Coronary artery (tissue), 2 donors: ENCODE measurements at places on chromosomes 3 and 15.

DNA sequence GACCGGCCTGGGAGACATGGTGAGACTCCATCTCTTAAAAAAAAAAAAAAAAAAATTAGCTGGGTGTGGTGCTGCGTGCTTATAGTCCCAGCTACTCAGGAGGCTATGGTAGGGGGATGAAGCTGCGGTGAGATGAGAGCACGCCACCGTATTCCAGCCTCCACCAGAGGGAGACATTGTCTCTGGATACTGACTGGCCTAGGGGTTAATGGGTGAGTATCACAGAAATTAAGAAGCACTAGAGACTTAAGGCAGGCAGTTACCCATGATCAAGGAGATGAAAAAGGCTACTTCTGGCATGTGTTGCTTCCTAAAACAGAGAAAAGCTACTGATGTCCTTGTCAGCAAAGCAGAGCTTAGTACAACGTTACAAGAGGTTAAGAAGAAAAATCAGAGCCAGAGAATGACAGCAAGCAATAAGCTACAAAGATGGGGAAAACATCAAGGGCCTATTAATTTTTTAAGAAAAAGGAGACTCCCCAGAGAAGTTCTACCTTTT is 8.6 kb downstream of the TFRC start:
- DNase-seq, result no peak

DNA sequence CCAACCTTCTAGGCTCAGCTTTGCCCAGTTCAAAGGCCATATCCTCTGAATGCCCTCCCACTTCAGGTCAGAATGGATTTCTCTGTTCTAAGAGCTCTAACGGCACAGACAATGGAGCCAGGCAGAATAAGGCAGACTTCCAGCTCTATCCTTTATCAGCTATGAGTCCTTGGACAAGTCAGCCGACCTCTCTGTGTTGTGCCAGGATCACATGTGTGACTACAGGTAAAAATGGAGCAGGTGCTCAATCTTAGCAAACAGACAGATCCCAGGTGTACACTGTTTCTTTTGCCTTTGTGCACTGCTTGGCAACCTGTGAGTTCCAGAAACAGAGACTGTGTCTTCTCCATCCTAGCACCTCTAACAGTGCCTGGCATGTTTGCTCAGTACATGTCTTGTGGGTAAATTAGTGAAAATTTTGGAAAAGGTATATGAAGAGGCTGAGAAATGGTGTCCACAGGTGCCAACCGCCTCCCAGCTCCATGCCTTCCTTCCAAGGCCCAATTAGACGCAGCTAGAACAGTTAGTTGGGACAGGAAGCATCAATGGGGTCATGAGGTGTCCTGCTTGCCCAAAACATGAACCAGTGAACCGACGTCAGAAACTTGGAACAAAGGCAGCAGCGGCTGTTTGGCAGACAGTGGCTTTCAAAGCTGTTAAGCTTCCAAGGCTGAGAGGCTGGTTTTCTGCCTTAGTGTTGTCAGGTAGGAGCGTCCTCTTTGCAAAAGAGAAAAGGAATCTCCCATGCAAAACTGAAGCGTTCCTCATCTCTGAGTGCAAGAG is 28.7 kb downstream of the TLE3 start:
- no peak for DNase-seq

DNA sequence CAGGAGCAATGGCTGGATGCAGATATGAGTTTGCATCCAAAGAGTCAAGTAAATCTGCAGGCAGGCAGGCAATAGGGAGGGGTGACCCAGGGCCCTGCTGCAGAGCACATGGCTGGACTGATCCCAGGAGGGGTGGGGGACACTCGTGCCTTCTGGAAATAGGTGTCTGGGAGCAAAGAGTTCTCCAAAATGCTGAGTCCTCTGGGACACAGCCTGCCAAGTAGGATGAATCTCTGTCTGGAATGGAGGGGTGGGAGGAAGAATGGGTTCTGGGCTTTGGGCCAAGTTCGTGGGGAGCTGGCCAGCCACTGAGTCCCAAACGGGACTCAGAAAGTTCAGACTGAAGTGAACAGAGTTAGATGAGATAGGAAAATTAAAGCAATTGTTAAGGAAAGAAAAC is 214.5 kb downstream of the MTHFS start:
- DNase-seq, result no peak

GRCh38 chr3:194139814-194140391 is 4.0 kb downstream of the HES1 start:
- no peak for DNase-seq

GRCh38 chr3:481680-482079 is 285.1 kb downstream of the CHL1 start:
- no peak for DNase-seq

- no peak for DNase-seq
Observed at GRCh38 chr3:193297421-193297820, 56.4 kb downstream of the PLAAT1 start.

- DNase-seq, result no peak
Observed at GRCh38 chr15:34011481-34011880, 27.5 kb downstream of the AVEN start.

- no peak for DNase-seq
Observed at GRCh38 chr3:8625991-8626390, 18.6 kb downstream of the SSUH2 start.

DNA sequence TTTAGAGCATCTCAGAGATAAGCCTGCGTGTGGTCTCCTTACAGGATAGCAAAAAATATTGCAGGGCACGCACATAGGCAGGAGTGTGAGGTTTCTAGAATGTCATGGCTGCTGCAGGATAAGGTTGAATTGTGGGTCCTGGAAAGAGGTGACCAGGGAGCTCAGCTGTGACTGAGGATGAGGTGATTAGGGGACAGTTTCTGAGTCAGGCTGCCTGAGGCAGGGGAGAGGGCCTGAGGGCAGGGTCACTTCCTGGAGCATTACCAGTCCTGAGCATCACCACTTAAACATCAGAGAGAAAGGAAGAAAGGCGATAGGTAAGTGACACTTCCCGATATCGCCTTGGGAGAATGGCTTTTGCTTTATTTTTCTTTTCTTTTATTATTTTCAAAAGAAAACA is 813.8 kb downstream of the TUSC7 start:
- DNase-seq, result no peak
